ENCODE measurements at places on chromosomes 3 and 15.

GRCh38 chr3:13557417-13557816, 8.5 kb downstream of the FBLN2 start:
- DNase-seq, result no peak

- DNase-seq, result no peak
These were observed 326.6 kb downstream of the MAGI1 start for GRCh38 chr3:65712140-65712539.

DNA sequence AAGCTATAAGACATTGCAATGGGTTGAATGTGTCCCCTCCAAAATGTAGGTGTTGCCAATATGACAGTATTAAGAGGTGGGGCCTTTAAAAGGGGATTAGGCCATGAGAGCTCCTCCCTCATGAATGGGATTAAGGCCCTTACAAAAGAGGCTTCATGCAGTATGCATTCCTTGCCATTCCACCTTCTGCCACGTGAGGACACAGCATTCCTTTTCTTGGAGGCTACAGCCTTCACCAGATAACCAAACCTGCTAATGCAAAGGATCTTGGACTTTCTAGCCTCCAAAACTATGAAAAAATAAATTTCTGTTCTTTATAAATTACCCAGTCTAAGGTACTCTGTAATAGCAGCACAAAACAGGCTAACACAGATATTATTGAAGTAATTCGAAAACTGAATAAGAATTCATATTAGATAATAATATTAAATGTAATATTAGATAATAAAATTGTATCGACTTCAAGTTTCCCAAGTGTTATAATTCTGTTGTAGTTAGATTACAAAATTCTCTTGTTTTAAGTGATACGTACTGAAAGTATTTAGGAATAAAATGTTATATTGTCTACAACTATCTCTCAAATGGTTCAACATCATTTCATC, 29.4 kb upstream of the ATP8B4 start:
- DNase-seq, result no peak

- no peak for DNase-seq
These were observed 68.1 kb upstream of the MAGI1 start for GRCh38 chr3:66106788-66107187.

- no peak for DNase-seq
These were observed 626 bp upstream of the PTPRG start for GRCh38 chr3:61560517-61561373.

GRCh38 chr15:25579127-25579526, 140.3 kb upstream of the UBE3A start:
- DNase-seq, result no peak

DNA sequence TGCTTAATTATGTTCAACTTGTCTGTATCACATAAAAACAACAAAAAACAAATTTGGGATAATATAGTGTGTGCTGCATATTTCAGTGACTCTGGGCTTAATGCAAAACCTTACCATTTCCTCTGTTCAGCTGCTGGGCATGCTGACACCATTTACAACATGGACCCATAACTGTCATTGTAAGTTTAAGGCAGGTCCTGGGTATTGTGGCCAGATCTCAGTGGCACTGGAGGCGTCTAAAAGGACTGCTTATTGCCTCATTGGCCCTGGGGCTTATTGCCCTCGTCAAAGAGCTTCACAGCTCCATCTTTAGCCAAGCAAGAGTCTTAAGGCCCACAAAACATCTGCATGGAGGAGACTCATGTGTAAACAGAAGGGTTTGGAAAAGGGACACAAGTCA, 390.2 kb downstream of the NR2F2 start:
- DNase-seq, result no peak

DNA sequence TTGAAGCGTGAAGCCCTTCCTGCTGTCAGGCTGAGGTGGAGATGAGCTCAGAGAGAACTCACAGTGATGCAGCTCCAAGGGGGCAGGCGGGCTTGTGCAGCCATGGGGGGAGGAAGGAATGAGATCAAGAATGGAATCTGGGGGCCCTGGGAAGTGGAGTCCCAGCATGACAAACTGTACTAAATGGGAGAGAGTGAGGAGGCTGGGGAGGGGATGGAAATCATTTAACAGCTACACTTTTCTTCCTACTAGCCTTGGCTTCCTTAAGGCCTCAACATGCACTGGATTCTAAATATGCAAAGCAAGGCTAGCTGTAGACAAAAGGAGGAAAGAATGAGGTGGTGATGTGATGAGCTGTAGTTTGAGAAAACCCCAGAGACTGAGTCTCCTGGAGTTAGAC, 133.9 kb downstream of the EEFSEC start:
- no peak for DNase-seq

GRCh38 chr3:50170689-50171088, 15.6 kb downstream of the SEMA3F start:
- no peak for DNase-seq

- no peak for DNase-seq
These were observed 49.7 kb upstream of the SCAANT1 start for GRCh38 chr3:63961891-63962290.

GRCh38 chr15:45604326-45604725, 17.1 kb downstream of the BLOC1S6 start:
- no peak for DNase-seq

- DNase-seq, result no peak
These were observed 43.0 kb upstream of the MYRIP start for GRCh38 chr3:39766433-39766832.

- DNase-seq, result no peak
These were observed 1.3 kb downstream of the NEIL1 start for GRCh38 chr15:75348034-75348561.

- no peak for DNase-seq
These were observed 419.7 kb downstream of the ZNF385D start for GRCh38 chr3:21331321-21331720.

- no peak for DNase-seq
These were observed 241.6 kb downstream of the NLGN1 start for GRCh38 chr3:173639098-173639497.
